H1 (cell line): ENCODE measurements at places on chromosomes 2 and 18. TPM values are rescaled to one million over a fixed set of nuclear protein-coding genes. Genes with fewer than 3 reads are reported as not detected.

DNA sequence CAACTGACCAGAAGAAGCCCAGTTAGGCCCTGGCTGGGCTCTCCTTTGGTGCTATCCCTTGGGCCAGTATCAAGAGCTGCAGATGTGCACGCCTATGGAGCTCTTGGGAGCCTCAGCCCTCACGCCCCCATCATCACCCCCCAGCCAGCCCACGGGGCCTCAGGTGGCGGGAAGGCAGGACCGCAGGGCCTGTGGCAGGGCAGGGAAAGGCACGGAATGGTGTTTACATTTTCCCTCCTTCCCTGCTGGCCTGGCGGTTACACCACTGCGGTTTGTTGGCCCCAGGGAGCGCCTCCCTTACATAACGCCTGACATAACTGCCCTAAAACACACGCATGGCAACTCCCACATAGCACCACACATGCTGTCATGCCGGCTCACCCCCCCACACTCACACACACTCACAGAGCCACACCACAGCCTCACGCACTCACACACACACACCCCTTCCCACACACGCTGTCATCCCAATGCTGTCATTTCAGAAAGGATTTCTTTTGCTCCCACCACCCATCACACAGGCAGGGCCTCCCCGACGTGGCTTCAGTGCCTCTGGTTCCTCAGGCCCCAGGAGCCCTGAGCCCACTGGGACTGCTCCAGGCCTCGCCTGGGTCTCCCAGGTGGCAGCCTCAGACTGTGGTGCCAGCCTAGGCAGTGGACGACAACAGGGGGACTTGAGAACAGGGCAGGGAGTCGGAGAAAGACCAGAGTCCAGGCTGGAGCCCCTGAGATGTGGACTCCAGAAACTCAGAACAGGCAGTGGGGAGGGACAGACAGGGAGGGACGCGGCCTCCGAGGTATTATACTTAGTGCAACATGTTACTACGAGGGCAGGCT lies 15.7 kb downstream of the ZFP36L2 start:
- DNase-seq = no peak

DNA sequence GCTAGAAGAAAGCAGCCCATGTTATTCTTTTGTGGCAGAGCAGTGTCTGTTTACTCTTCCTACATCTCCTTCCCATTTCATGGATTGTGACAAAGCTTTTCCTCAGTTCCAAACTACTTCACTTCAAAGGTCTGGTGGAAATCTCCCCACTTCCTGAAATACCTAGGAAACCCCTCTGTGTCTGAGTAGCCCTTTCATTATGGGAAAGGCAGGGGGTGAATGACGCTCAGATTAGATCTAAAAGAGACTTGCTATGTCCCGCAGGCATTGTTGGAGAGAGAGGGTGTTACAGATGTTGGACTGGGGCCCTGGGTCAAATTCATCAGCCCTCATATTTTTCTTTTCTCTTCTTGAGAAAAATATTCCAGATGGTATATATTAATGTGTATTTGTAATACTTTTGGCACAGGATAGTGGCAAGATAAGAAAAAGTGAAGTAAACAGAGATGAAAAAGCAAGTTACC lies 675.0 kb downstream of the IRS1 start:
- no peak for DNase-seq

- no peak for DNase-seq
These were observed 908 bp downstream of the ERLEC1 start for GRCh38 chr2:53787614-53788289.

Gene GPR55
- total RNA-seq = not detected in 2 replicates

Gene RGPD3
- 0.17 TPM in 1 of 2 replicates, not detected in the other for total RNA-seq

DNA sequence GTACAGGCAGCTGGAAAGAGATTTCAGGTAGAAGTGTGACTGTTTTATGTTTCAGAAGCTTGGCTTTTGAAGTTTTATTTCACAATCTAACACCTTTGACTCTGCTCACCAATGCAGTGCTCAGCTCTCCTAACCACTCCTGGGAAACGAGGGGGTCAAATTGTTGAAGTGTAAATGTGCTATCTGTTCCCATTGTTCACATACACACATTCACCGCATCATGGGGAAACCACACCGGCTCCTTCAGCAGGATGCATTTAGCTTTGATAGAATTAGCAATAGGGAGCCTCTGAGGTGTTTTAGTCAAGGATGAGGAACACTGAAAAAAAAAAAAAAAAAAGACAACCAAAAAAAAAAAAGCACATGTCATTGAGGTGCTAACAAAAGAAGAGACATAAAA lies 13.4 kb upstream of the DLGAP1 start:
- DNase-seq = no peak

DNA sequence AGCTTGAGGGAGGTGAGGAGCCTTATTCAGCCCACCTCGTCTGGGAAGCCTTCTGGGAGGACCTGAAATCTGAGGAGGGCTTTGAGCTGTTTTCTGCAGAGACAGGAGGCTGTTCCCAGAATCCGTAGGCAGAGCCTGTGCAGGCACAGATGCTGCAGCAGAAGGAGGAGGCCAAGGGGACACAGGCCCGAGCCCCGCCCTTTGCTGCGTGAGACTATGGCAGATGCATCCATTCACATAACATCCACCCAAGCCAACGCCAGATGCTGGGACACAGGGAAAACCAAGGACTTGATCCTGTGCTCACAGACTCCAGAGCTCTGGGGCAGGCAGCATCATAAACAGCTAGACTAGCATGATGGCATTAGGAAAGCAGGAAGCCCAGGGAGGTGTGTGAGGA lies 98.2 kb downstream of the KCNF1 start:
- no peak for DNase-seq
